ENCODE measurements at places on chromosomes 2 and 18. TPM values are rescaled to one million over a fixed set of nuclear protein-coding genes. Genes with fewer than 3 reads are reported as not detected.

DNA sequence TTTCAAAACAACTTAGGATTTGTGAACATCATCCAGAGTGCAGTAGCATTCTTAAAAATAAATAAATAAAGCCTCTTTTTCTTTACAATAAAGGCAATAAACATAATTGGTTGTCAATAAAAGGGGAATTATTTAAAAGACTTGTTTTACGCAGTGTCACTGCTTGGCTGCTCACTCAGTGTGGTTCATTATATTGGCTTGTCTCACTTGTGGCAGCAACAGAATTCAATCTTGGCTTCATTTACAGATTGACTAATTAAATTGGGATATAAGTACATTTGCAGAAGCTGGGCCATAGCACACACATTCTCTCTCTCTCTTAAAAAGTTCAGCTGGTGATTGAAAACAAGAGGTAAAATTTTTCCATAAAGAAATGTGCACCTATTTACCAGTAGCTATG, 1027.6 kb downstream of the LRP1B start:
- no peak for DNase-seq

DNA sequence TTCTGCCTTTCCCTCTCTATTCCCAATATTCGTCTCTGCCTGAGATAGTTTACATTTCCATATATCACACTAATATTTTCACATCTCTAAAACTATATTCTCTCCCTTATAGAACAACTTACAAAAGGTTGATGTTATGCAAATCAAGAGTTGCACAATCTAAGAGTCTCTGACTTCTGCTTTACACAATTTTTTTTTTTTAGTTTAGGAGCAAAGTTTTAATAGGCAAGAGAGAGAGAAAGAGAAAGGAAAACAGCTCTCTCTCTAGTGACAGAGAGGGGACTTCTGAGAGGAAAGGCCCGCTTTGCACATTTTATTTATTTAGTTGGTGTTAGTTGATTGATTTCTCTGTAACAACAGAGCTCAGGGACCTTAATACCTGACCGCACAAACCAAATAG, 380.2 kb downstream of the TXNL1 start:
- no peak for DNase-seq

DNA sequence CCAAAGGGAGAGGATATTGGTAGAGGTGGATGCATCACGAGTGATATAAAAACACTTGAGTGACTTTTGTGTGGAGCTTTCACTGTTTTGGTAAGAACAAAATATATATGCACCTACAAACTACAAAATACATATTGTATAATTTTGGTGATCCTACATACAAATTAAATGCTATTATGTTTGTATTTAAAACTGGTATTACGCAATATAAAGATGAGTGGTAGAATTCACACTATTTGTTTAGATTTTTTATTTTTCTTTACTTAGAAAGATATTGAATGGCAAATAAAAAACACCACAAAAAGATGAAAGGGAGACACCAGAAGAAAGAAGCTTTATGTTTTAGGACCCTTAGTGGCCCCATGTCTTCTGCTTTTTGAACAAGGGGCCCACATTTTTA, 770.7 kb upstream of the ID2 start:
- DNase-seq = no peak

GRCh38 chr2:101302016-101302415, 6.5 kb downstream of the RNF149 start:
- no peak for DNase-seq

- no peak for DNase-seq
These were observed 23.3 kb downstream of the GNLY start for GRCh38 chr2:85717308-85718008.

DNA sequence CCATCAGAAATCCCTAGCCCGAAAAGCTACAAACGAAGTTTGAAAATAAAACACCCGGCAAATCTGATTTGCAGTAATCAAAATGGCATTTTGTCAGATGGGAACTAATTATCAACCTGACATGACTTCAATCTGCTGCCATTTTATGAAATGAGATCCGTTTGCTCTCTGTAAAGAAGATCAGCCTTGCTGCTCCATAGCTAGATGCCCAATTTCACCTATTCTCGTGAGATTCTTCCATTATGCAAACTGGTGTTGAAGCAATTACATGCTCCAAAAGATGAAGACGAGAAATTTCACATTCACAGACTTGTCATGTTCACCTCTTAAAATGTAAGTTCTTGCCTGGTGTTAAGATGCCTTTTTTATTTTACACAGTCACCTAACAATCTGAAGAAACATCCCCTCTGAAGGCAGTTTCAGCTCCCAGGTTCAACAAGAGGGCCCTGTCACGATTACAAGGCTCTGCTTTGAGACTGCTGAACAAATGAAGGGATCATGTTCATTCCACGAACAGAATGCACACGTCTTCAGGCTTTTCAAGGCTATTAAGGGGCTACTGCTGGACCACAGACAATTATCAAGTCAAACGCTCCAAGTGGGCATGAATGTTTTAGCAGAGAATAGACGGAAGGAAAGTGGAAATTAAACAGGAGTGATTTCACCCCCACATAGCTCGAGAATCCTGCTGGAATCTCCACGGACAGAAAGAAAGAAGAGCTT, 172.6 kb upstream of the PID1 start:
- DNase-seq = no peak

DNA sequence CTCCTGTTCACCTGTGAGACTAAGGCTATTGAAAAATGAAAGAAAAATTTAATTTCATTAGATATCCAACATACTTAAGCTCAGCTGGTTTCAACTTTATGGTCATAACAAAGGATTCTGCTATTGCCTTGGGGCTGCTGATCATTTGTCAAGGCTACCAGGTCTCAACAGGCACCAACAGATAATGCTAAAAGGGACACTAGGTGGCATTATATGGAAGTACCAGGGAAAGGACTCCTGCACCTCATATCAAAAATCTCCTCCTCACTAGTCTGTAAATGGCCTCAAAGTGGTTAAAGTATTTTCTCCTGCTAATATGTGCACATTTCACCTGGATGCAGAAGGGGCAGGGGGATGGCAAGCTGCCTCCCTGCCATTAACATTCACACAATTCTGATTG, 167.9 kb upstream of the REG3A start:
- no peak for DNase-seq

DNA sequence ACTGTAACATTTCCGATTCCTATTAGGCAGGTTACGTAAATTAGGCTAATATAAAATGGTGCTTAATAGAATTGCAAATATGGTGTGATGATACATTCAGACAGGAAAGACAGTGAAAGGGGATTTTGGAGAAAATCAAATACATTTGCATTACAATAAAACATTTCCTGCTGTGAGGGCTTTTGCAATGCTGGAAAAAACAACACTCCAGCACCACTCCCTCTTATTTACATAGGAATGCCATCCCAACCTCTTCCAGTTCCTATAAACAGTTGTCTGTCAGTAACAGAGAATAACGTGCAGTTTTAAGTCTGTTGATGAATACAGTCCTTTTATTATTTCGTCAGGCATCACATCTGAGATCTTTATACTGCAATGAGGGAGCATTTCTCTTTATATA, 298.8 kb upstream of the FANCL start:
- DNase-seq = no peak

DNA sequence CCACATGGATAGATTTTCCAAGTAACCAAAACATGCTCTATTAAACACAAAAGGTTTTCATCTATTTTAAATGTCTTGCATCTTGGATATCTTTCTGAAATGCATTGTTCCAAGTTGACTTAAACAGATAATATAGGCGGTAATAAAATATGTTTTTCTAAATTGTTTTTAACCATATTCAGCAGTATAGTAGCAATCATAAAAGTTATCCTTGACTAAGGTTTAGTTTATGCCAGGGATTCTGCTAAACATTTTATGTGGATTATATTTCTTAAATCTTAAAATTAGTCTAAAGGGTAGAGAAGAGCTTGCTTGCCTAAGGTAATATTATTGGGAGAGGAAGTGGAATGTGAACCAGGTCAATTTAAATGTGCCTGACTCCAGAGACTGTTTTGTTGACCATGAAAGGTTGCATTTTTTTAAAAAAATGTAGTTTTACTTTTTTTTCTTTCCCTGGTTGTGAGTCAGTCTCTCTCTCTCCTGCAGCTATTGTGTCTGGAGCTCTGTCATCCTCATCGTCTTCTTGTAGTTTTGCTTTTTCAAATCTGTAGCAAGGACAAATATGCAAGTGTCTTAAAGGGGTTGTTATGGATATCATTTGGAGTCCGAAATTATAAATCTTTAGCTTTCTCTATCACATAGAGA, 309.1 kb upstream of the COL3A1 start:
- no peak for DNase-seq

The SPC25 gene
- 18.5 TPM for total RNA-seq

The LONRF2 gene
- 0.21 TPM for total RNA-seq

The TNS1 gene
- total RNA-seq = 0.91 TPM

The C18orf54 gene
- 10.9 TPM for total RNA-seq

The GNAL gene
- 0.14 TPM for total RNA-seq
